ENCODE measurements at places on chromosomes 16 and 17. TPM values are rescaled to one million over a fixed set of nuclear protein-coding genes. Genes with fewer than 3 reads are reported as not detected.

DNA sequence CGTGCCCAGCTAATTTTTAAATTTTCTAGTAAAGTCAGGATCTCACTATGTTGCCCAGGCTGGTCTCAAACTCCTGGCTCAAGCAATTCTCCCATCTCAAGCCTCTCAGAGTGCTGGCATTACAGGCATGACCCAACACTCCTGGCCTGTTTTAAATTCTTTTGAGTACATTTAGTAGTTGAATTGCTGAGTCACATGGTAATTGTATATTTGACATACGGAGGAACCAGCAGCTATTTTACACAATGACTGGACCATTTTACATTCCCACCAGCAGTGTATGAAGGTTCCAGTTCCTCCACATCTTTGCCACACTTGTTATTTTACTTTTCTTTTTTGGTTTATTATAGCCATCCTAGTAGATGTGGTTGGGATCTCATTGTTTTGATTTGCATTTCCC, 43.6 kb downstream of the RHOT1 start:
- no peak for DNase-seq

ZDHHC1 gene
- total RNA-seq, result 1.6 TPM

PCTP gene
- total RNA-seq, result 74.1 TPM

HOXB3 gene
- 1.9 TPM for total RNA-seq

PTGES3L gene
- total RNA-seq, result 0.25 TPM
